ENCODE measurements at places on chromosomes 4 and X.

DNA sequence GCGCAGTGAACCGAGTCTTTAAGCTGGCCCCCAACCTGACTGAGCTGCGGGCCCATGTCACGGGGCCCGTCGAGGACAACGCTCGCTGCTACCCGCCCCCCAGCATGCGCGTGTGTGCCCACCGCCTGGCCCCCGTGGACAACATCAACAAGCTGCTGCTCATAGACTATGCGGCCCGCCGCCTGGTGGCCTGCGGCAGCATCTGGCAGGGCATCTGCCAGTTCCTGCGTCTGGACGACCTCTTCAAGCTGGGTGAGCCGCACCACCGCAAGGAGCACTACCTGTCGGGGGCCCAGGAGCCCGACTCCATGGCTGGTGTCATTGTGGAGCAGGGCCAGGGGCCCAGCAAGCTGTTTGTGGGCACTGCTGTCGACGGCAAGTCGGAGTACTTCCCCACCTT lies 2.2 kb downstream of the PLXNA3 start:
- DNase-seq, result no peak

- no peak for DNase-seq
Measured at GRCh38 chr4:11710453-11711093, 281.9 kb upstream of the HS3ST1 start.

DNA sequence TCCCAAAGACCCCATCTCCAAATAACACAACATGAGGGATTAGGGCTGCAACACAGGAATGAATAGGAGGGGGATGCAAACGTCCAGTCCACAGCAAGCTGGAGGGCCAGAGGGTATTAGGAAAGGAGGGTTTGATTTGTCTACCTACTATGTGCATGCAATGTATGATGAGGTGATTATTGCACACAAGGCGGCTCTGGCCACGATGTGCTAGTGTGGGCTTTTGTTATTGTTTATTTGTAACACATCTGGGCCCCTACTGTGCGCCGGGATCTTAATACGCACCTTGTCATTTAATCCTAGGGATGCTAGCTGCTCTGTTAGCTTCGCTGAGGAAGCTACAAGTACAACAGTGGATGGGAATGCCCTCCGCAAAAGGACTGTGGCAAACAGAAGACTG lies 19.5 kb downstream of the SH3KBP1 start:
- DNase-seq, result no peak

GRCh38 chr4:70992391-70992881 lies 1.0 kb upstream of the DCK start:
- no peak for DNase-seq

DNA sequence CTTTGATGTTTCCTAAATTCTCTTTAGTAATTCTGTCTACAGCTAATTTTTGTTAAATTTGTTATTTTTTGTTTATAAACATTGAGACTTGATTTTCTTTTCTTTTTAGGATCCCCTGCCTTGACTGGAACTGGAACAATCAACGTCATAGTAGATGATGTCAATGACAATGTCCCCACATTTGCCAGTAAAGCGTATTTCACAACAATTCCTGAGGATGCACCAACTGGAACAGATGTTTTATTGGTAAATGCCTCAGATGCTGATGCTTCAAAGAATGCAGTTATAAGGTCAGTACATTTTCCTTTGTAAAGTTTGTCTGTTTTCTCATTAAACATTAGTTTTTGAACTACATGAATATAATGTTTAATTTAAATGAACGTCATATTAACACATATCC lies 119.4 kb downstream of the FAT4 start:
- DNase-seq, result no peak

- no peak for DNase-seq
Measured at GRCh38 chr4:38357546-38357945, 306.5 kb upstream of the KLF3 start.
